ENCODE measurements at places on chromosomes 5 and 9.
A peak's percentile ranks its signal among the peaks of the same experiment; 100 is the strongest.

DNA sequence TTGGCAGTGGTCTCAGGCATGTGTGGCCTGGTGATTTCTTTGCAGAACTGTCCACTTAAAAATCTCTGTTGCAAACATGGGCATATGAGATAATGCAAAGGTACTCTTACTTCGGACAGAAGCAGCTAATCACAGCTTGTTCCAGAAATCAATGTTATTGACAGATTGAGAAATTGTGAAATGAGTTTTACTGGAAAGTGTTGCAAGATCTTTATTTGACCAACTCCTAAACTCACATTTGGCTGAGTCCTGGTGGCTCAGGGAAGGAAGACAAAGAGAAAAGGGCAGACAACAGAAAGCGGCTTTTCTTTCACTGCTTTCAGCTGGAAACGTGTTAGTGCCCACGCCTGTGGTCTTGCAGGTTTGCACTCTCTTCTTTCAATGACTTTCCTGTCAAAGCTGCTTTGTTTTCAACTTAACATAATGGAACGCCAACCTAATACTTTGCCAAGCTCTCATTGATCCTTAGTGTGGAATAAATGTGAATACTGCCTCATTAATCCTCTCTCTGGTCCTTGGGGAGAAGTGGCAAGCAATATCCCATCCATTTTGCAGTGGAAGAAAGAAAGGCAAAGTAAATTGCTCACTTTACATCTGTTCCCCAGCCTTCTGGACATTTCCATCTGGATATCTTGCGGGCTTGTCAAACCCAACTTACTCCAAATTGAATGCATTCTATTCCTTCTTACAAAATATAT is 586.4 kb downstream of the LRRC70 start:
- no peak for DNase-seq

GRCh38 chr5:170986598-170986997 is 124.8 kb downstream of the RANBP17 start:
- DNase-seq, result no peak

DNA sequence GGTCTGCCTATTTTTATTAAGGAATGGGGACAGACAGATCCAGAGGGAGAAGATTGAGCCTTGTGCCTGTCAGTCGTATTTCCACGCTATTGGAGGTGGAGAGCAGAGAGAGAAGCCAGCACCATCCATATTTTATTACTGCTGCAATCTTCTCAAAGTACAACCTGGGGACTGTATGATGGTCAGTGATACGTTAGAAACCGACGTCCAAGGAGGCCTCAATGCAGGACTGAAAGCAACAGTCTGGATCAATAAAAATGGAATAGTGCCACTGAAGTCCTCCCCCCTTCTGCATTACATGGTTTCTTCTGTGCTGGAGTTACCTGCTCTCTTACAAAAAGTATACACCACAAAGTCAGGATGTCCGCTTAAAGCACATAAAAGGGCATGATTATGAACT is 21.9 kb upstream of the DTWD2 start:
- DNase-seq, result no peak

DNA sequence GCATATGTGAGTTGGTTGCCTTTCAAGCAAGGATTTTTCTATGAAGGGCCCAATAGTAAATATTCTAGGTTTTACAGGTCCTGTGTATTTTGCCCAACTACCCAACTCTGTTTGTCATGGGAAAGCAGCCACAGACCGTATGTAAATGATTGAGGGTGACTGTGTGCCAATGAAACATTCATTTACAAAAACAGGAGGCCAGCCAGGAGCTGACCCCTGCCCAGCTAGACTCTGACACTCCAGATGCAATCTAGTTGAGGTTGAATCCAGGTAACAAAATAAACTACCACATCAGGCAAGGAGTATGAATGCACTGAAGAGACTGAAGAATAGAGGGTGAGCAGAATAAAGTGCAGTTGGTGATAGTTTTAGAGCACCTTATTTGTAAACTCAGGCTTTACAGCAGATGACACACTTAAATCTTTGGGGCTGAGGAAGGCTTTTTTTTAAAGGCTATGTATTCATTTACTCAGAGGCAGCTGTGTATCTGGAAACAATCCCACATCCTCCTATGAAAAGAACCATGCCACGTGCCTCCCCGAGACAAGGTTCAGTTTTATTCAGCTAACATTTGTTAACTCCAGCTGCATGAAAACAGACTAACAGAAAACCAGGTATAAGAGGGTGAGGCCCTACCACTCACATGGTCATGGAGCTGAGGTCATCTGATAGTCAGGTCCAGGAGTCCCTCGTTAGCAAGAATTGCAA is 60.7 kb downstream of the SLC1A1 start:
- DNase-seq, result no peak

GRCh38 chr5:126464016-126464415 is 40.8 kb downstream of the GRAMD2B start:
- no peak for DNase-seq

GRCh38 chr9:14103115-14103514 is 210.8 kb downstream of the NFIB start:
- no peak for DNase-seq

DNA sequence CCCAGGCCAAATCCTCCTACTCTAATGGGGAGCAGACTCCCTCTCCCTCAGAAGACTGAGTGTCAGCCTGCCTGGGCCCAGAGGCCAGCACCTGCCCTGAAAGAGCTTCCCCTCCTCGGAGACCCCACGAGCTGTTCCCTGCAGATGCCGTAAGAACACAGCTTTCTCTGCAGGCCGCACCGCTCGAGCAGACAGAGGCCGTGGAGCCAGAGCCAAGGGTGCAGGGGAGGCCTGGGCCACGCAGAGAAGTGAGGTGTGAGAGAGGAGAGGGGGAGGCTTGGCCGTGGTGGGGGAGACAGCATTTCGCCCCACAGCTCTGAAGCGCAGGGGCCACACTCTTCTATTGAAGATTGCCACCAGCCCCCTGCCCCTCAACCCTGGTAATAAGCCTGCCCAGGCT is 62.8 kb upstream of the GARNL3 start:
- DNase-seq, result no peak

GRCh38 chr5:54087436-54087835 is 222.9 kb downstream of the ARL15 start:
- no peak for DNase-seq

GRCh38 chr9:114696814-114697544 is 15.0 kb upstream of the TEX48 start:
- peak; percentile 37 for DNase-seq

GRCh38 chr5:62720031-62720441 is 141.4 kb downstream of the LRRC70 start:
- DNase-seq, result no peak

DNA sequence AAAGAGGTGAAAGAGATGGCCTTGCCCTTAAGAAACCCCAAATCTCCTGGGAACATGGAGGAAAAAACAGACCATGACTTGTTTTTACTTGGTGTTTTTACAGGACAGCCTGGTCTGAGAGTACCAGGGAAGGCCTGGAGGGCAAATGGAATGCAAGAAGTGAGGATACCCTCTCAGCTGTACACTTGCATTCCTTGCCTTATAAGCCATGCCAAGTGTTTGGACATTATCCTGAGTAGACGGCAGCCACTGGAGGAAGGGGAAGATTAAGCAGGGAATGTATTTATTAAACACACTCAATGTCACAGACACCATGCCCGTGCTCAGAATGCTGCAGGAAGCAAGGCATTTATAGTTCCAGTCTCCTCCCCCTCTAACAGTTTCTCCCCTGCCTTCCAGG is 581.4 kb downstream of the CDK5RAP2 start:
- DNase-seq, result no peak

- no peak for DNase-seq
Measured at GRCh38 chr5:117889596-117889995, 1098.8 kb downstream of the DTWD2 start.

- DNase-seq, result no peak
Measured at GRCh38 chr5:108813673-108814072, 66.0 kb downstream of the FER start.

DNA sequence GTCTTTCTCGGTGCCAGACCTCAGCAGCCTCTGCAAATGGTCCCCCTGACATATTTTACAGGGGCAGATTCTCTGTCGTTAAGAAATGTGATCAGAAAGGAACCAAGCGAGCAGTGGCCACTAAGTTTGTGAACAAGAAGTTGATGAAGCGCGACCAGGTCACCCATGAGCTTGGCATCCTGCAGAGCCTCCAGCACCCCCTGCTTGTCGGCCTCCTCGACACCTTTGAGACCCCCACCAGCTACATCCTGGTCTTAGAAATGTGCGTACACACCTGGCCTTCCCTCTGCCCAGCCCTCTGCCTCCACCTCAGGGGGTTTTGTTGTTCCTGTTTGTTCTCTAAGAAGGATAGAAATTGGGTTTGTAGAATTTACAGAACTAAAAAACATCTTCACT is 77.3 kb upstream of the OTULINL start:
- no peak for DNase-seq

GRCh38 chr9:98074115-98074990 is 17.8 kb downstream of the NANS start:
- DNase-seq, result peak; percentile 59

DNA sequence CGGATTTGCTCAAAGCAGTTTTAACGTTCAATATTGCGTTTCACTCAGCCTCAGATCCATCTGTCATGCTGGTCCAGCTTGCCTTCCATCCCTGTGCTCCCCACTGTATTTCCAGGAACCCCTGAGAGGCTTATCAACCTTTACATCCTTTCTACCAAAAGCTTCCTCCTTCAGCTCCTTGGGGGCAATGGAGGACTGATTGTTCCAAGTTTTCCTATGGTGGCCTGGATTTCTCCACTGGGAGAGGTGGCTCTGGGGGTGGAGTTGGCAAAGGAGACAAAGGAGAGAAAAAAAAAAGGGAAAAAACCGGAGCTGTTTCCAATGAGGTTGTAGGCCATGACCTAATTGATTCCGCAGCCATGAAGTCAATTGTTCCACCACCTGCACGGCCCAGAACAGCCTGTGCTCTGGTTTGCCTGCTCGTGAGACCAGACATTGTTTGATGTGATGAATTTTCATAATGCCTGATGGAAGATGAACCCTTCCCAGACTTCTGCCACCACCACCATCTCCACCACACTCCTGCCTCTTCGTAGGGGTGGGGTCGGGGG is 54.1 kb downstream of the ABLIM3 start:
- no peak for DNase-seq

DNA sequence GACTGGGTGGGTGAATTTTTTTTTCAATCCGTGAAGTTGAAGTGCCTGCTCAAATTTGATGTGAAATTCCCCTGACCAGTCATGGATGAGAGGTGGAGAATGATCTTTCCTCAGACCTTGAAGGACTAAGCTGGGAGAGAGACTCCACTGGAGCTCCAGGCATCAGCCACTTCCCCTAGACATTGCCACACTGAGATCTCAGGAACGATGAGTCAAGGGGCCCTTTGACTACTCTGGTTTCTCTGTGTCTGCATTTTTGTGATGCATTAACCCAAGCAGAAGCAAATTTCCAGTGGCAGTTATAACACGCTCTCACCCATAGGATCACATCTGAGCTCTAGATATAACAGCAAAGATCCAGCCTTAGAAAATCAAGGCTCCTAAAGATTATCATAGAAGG is 171.2 kb upstream of the KIF2A start:
- no peak for DNase-seq

GRCh38 chr5:158990979-158991775 is 108.5 kb downstream of the EBF1 start:
- no peak for DNase-seq

DNA sequence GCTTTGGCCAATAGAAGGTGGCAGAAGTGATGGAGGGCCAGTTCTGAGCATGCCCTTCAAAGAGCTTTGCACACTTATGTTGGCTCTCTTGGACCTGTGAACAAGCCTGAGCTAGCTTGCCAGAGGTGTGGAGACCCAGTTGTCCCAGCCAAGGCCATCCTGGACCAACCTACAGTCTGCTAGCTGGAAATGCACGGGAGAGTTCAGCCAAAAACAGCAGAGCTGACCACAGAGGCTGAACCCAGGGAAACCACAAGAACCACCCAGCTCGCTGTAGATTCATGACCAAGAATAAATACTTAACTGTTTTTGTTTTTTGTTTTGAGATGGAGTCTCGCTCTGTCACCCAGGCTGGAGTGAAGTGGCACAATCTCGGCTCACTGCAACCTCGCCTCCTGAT is 65.4 kb upstream of the HAND1 start:
- DNase-seq, result no peak

DNA sequence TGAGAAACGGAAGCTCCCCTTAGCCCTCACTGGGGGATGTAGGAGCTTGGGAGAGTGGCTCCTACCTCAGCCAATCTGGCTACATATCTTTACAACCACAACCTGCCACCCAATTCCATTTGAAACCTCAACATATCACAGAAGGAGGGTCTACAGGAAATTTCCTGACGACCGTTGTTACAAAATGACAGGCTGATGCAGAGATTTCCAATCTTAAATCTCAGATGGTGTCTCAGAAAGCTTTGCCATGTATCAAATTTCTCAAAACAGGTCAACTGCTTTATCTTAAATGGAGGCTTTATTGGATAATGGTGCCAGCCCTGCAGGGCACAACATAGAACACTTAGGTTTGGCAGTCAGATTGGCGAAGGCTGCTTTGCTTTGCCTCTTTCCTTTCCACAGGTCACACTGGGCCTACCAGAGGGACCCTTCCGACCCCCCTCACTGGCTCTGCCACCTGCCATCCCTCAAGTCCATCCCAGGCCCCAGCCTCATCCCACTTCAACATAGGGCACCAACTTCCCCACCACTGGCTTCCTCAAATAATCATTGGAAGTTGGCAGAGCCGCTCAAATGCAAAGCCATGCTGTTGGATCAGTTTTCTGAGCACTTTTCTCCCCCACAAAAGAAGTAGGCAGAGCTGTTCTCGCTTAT is 11.1 kb upstream of the SPATA31E1 start:
- no peak for DNase-seq

Measured in stimulated activated CD4-positive, alpha-beta T cell treated with anti-CD3 and anti-CD28 coated beads, Interleukin-12 subunit alpha, Interleukin-12 subunit beta, amount 100 ng/mL, for 4 hours (primary cell).